ENCODE measurements at places on chromosomes 16 and 17. TPM values are rescaled to one million over a fixed set of nuclear protein-coding genes. Genes with fewer than 3 reads are reported as not detected.

The JUP gene
- 2.2 TPM for total RNA-seq

- no peak for DNase-seq
- H3K4me1 ChIP-seq, result no peaks in the 10 kb centered on the region
- no peaks in the 10 kb centered on the region for H3K27me3 ChIP-seq
- H3K4me3 ChIP-seq, result no peak overlapping the region
Observed at GRCh38 chr16:6573577-6573976, 759.1 kb upstream of the RBFOX1 start.

- H3K27me3 ChIP-seq, result no peaks in the 10 kb centered on the region
- H3K4me3 ChIP-seq, result no peak overlapping the region
- H3K36me3 ChIP-seq, result no peaks in the 10 kb centered on the region
Observed at GRCh38 chr16:3328643-3329042, 23.3 kb downstream of the ZNF75A start.

- peaks cover 86% of the 10 kb centered on the region for H3K36me3 ChIP-seq
- no peaks in the 10 kb centered on the region for H3K27me3 ChIP-seq
- H3K27ac ChIP-seq, result no peak overlapping the region
- H3K4me3 ChIP-seq, result no peak overlapping the region
- no peak for DNase-seq
Observed at GRCh38 chr17:28623696-28624095, 9.7 kb upstream of the RSKR start.

All from SJSA1 (cell line).